ENCODE measurements at places on chromosomes 7 and 10.
A peak's percentile ranks its signal among the peaks of the same experiment; 100 is the strongest.

- no peaks in the 10 kb centered on the region for H3K27me3 ChIP-seq
- no peaks in the 10 kb centered on the region for H3K4me1 ChIP-seq
- no peak for DNase-seq
- no peak overlapping the region for H3K4me3 ChIP-seq
- no peak overlapping the region for H3K27ac ChIP-seq
- no peaks in the 10 kb centered on the region for H3K36me3 ChIP-seq
Measured at GRCh38 chr10:32489158-32489557, 43.2 kb downstream of the CCDC7 start.

GRCh38 chr7:22884911-22885788 lies 62.5 kb upstream of the TOMM7 start:
- DNase-seq = no peak
- H3K27me3 ChIP-seq = no peaks in the 10 kb centered on the region
- no peak overlapping the region for H3K27ac ChIP-seq
- H3K36me3 ChIP-seq = no peaks in the 10 kb centered on the region

- H3K4me3 ChIP-seq = no peak overlapping the region
- no peaks in the 10 kb centered on the region for H3K4me1 ChIP-seq
- no peaks in the 10 kb centered on the region for H3K27me3 ChIP-seq
- no peak for DNase-seq
- H3K27ac ChIP-seq = no peak overlapping the region
- H3K36me3 ChIP-seq = no peaks in the 10 kb centered on the region
Measured at GRCh38 chr10:118838364-118838763, 83.6 kb upstream of the CACUL1 start.

DNA sequence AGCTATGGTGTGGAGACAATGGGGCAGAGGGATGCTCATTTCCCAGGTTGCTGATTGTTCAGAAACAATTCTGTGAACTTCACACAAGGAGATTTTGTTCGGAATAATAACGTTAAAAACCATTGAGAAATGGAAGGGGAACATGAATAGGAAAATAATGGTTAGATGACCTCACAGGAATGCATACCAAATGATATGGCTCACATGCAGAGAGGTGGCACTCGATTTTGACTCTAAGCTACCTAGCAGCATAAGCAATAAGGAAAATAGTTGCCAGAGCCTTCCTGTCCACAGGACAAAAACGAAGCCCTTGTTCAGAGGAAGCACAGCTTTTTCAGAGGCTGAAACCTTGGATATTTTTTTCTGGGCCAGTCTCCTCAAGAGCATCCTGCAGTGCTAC lies 293.1 kb downstream of the ZEB1 start:
- no peak overlapping the region for H3K27ac ChIP-seq
- DNase-seq = no peak
- no peak overlapping the region for H3K4me3 ChIP-seq
- no peaks in the 10 kb centered on the region for H3K4me1 ChIP-seq
- H3K36me3 ChIP-seq = no peaks in the 10 kb centered on the region
- H3K27me3 ChIP-seq = no peaks in the 10 kb centered on the region

DNA sequence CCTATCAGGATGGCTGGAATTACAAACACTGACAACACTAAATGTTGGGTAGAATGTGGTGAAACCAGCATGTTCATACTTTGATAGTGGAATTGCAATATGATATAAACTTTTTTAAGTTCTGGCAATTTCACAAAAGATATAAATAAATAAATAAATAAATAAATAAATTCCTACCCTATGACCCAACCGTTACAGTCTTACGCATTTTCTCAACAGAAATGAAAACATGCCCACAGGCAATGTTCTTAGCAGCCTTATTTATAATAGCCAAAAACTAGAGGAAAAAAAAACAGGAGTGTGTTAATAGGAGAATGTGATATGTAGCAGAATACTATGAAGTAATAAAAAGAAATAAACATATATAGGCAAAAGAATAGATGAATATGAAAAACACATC lies 318.9 kb downstream of the IPMK start:
- H3K4me1 ChIP-seq = no peaks in the 10 kb centered on the region
- no peak overlapping the region for H3K27ac ChIP-seq
- no peaks in the 10 kb centered on the region for H3K27me3 ChIP-seq
- no peaks in the 10 kb centered on the region for H3K36me3 ChIP-seq
- DNase-seq = no peak
- H3K4me3 ChIP-seq = no peak overlapping the region

- no peak overlapping the region for H3K27ac ChIP-seq
- no peaks in the 10 kb centered on the region for H3K36me3 ChIP-seq
- DNase-seq = peak; percentile 26
Measured at GRCh38 chr10:103510791-103511752, 17.6 kb downstream of the NEURL1 start.

- no peak overlapping the region for H3K27ac ChIP-seq
- H3K36me3 ChIP-seq = no peaks in the 10 kb centered on the region
- H3K27me3 ChIP-seq = no peaks in the 10 kb centered on the region
- H3K4me3 ChIP-seq = no peak overlapping the region
- no peak for DNase-seq
Measured at GRCh38 chr10:49382826-49383225, 13.1 kb downstream of the DRGX start.

- no peaks in the 10 kb centered on the region for H3K27me3 ChIP-seq
- H3K4me3 ChIP-seq = no peak overlapping the region
- H3K4me1 ChIP-seq = no peaks in the 10 kb centered on the region
- H3K27ac ChIP-seq = no peak overlapping the region
- no peaks in the 10 kb centered on the region for H3K36me3 ChIP-seq
- no peak for DNase-seq
Measured at GRCh38 chr10:61492364-61492995, 39.3 kb upstream of the TMEM26 start.

DNA sequence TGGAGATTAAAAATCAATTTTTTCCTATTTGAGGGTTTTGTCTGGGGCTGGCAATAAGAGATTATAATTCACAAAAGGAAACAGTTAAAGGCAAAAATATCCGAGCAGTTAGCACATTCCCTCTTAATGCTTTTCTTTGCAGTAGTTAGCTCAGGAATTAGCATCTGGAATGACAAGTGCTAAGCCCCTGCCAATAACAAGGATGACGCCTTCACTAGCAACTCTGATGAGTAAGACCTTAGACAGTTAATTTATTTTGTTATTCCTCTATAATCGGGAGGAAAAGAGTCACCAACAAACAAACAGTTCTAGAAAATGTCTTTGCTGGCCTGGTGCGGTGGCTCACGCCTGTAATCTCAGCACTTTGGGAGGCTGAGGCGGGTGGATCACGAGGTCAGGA lies 151.3 kb downstream of the TRIL start:
- no peak for DNase-seq
- H3K36me3 ChIP-seq = no peaks in the 10 kb centered on the region
- H3K27ac ChIP-seq = no peak overlapping the region
- H3K4me1 ChIP-seq = no peaks in the 10 kb centered on the region
- H3K4me3 ChIP-seq = no peak overlapping the region

- H3K36me3 ChIP-seq = no peaks in the 10 kb centered on the region
- no peaks in the 10 kb centered on the region for H3K27me3 ChIP-seq
- H3K4me1 ChIP-seq = no peaks in the 10 kb centered on the region
- H3K27ac ChIP-seq = no peak overlapping the region
- DNase-seq = no peak
- H3K4me3 ChIP-seq = no peak overlapping the region
Measured at GRCh38 chr7:67743501-67743900, 746.9 kb downstream of the TYW1 start.

GRCh38 chr7:12127455-12127854 lies 83.6 kb upstream of the TMEM106B start:
- H3K4me1 ChIP-seq = no peaks in the 10 kb centered on the region
- no peak overlapping the region for H3K4me3 ChIP-seq
- no peak for DNase-seq
- no peak overlapping the region for H3K27ac ChIP-seq
- H3K36me3 ChIP-seq = no peaks in the 10 kb centered on the region

DNA sequence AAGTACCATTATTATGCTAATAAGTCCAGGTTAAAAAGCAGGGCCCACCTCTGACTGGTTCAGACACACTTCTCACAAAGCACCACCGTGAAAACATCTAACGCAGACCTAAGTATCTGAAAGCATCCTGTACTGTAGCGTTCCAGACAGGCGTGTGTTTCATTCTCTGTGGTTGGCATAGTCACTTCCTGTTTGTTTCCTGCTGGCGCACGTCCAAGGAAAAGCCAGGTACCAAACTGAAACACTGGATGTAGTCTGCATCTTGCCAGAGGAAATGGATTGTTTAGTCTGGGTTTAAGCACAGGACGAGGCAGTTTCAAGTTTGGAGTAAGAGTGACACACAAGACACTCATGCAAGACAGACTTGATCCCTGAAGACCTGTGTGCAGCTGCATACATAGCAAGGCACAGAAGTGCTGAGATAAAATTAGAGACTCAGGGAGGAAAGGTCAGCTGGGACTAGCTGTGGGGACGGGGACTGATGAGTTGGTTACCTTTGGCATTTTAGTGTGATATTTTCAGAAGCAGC lies 23.3 kb downstream of the BPGM start:
- H3K27ac ChIP-seq = no peak overlapping the region
- peak; percentile 70 for DNase-seq
- peaks cover 6% of the 10 kb centered on the region for H3K4me1 ChIP-seq

GRCh38 chr10:30587522-30588031 lies 42.0 kb downstream of the LYZL2 start:
- no peaks in the 10 kb centered on the region for H3K36me3 ChIP-seq
- H3K27ac ChIP-seq = no peak overlapping the region
- no peak for DNase-seq
- H3K27me3 ChIP-seq = no peaks in the 10 kb centered on the region

GRCh38 chr7:48101968-48102367 lies 12.9 kb downstream of the UPP1 start:
- no peak overlapping the region for H3K4me3 ChIP-seq
- DNase-seq = no peak
- no peaks in the 10 kb centered on the region for H3K36me3 ChIP-seq
- no peaks in the 10 kb centered on the region for H3K27me3 ChIP-seq

Data from kidney (tissue), 22 donors.